ENCODE measurements at places on chromosomes 6 and 20.

DNA sequence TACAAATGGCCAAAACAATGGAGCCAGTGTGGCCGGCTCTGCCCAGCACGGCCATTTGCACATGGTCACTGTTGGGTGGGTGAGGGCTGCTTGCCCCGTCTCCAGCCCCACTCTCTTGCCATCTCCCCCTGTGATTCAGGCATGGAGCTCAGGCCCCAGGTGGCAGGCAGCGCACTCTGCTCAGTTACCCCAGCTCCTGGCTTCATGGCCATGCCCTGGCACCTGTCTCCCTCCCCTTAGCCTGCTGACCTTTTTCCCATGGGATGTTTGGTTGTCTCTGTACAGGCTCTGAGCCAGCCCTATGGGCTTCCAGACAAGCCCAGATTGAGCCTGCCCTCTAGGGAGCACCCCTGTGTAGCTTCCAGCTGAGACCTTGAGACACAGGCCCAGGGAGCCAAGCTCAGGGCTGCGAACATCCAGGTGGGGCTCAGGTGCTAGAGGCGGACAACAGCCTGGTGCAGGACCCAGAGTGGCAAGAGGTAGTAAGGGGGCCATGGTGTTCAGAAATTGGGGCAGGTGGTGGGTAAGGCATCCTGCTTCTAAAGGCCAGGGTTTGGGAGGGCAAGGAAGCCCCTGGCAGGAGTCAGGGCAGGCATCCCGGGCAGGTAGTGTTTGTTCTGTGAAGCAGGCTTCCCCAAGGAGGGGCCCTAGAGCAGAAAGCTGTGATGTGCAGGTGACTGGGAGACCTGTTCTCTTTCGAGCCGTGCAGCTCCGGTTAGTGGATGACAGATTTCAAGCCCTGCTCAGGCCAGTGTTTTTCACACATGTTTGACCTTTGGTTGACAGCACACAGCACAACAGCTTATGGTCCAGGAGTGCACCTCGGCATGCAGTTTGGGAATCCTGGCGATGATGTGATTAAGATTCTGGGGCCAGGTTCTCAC lies 17.7 kb downstream of the SYNJ2 start:
- peak; percentile 94 for DNase-seq

- no peak for DNase-seq
These were observed 23.9 kb upstream of the PRL start for GRCh38 chr6:22320750-22321149.

GRCh38 chr6:9007027-9007426 lies 571.7 kb upstream of the SLC35B3 start:
- no peak for DNase-seq

DNA sequence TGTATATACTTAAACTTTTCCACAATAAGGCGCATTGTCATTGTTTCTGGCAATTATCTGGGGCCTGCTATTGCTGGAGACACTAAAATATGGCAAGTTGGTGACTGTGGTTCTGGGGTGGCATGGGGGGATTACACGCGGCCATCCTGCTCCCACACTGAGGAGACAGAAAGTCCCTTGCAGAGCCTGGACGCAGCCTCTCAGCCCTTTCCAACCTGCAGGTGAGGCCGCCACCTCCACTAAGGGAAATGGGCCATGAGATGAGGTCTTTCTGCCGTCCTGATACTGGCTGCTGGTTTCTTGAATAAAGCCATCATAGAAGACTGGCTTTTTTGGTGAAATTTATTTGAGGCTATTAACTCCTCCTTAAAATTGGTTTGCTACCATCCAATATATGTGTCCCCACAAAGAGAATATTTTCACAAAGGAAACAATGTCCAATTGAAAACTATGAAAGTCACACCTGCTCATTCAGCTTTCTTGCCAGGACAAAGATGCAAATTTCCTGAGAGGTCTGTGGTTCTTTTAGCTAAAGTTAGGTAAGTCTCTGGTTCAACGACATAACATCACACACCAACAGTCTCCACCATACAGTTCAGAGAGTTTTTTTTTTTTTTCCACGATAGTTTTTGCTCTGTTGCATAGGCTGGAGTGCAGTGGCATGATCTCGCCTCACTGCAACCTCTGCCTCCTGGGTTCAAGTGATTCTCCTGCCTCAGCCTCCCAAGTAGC lies 13.0 kb downstream of the TXNDC5 start:
- no peak for DNase-seq

DNA sequence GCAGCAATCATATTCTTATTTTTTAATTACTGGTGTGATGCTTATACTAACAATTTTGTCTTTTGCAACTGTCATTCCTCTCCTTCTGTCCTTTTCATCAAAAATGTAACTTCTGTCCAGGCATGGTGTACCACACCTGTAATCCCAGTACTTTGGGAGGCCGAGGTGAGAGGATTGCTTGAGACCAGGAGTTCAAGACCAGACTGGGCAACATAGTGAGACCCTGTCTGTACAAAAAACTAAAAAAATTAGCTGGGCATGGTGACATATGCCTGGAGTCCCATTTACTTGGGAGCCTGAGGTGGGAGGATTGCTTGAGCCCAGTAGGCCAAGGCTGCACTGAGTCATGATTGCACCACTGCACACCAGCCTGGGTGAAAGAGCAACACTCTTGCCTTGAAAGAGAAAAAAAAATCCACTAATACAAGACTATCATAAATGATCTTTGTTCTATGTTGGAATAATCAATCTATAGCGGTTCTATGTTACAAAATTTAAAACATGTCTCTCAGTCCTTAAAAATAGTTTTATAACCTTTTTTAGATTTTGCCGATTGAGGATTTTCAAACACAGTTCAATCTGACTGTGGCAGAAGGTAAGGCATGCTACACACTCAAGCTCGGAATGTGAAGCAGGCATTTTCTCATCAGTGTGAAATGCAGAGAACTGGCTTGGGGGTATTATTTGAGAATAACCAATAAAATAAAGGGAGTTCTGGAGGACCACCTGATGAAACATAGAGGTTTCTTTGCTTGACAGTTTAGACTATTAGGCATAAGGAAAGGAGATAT lies 70.4 kb downstream of the ENPP1 start:
- DNase-seq = no peak

- no peak for DNase-seq
These were observed 217.3 kb downstream of the LRFN2 start for GRCh38 chr6:40369891-40370290.

GRCh38 chr20:37295595-37295994 lies 6.1 kb downstream of the MANBAL start:
- DNase-seq = no peak

- DNase-seq = peak; percentile 93
These were observed 2.8 kb upstream of the PHF20 start for GRCh38 chr20:35768731-35769664.

DNA sequence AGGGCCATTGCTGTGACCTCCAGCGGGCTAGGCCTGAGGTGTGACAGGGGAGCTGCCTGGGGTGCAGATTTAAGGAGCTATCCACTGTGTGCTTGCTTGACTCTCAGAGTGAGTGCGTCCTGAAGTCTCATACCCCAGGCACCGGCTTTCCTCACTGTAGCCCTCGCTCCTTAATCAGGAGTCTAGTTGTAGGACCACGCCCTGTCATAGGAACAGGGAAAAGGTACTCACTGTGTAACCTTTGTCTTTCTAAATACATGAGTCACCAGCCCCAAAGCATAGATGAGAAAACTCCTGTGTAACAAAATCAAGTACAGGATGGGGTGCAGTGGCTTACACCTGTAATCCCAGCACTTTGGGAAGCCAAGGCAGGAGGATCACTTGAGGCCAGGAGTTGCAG lies 141.7 kb downstream of the TMEM242 start:
- DNase-seq = no peak

DNA sequence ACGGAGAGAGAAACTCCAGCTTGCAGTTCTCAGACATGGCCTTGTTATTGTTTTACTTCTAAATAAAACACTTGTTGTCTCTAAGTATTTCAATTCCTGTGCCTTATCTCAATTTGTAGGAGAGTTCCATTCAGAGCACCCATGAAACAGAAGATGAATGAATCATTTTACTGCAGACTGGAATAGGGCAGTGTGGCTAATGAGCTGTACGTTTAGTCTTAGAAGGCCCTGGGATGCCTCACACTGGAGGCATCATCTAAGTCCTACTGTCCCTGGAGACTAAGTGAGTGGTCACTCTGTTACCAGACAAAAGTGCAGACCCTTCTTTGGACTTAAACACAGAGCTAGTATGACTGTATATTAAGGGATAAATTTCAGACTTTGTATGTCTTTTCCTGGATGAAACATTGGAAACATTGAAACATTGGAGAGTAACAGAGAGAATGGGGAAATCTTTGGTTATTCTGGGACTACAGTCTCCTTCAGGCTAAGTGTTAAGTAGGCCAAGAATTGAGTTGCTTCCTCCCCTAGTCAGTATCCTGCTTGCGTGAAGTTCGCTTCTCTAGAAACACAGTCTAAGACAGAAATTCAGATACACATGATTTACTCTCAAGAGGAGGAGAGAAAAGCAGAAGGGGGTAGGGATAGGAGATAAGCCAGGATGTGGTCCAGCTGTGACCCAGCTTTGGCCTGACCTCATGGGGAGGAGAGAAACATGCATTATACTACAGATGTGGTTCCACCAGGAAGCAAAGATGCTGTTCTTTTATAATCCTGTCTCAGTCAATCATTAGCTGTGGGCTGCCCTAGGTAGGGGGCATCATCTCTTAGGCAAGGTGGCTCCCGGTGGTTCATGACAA lies 167.4 kb upstream of the BMP2 start:
- DNase-seq = no peak

GRCh38 chr6:103079867-103080266 lies 1686.4 kb downstream of the GRIK2 start:
- DNase-seq = no peak

GRCh38 chr6:1290086-1290485 lies 21.8 kb upstream of the FOXQ1 start:
- no peak for DNase-seq

GRCh38 chr20:39358052-39358451 lies 395.9 kb downstream of the DHX35 start:
- no peak for DNase-seq

DNA sequence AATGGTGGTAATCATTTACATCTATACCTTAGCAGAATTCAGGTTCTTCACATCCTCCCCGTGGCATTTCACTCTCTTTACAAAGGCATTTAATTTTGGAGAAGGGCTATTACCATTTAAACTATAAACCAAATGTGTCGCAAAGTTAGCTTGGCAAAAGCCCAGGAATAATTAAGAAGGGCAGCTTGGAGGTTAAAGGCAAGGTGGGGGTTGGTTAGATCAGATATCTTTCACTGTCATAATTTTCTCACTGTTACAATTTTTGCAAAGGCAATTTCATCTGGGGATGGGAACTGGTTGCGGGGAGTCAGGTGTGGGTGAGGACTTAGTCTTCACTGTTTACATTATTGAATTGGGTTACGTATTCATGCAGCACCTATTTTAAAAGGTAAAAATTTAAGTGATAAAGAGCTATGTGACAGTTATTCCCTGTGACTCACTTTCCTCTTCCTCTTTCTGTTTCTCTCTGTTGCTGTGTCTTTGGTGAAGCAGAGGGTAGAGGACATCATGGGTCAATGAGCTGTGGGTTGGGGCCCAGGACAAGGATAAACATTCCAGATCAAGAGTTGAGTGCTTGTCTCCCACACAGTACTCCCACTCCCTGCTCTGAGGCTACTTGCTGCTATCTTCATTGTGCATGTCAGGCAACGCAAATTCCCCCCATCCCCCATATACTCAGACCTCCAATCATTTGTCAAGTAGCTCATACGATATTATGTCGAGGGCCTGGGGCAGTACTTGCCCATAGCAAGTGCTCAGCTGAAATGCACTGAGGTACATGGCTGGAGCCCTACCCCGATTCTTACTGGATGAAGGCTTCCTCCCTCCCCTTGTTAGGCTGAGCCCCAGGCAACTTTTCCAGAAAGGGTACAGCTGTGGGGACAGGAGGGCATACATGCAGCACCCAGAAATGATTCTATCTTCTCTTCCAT lies 223.1 kb upstream of the MYLIP start:
- DNase-seq = no peak

Measured in body of pancreas (tissue), 4 donors.